ENCODE measurements at places on chromosomes 1 and 21.

DNA sequence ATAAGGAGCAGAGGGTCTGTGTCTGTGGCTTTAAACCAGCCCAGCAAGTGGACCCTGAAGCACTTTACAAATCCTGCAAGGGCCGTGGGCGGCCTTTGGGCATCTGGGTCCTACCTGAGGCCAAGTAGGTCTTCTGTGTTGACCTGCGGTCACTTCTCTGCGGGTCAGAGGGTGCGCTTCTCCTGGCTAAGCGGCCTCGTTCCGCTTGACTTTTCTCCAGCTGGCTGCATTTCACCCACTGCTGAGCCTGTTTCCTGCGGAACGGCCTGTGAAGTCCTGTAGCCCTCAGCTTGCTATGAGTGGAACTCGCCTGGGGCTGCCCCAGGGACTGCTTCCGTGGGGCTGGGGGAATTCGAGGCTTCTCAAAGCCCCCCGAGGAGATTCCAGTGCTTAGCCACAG, 43.3 kb downstream of the SLC37A1 start:
- DNase-seq: no peak

GRCh38 chr1:38455829-38456530, 403.6 kb downstream of the RRAGC start:
- DNase-seq: no peak

DNA sequence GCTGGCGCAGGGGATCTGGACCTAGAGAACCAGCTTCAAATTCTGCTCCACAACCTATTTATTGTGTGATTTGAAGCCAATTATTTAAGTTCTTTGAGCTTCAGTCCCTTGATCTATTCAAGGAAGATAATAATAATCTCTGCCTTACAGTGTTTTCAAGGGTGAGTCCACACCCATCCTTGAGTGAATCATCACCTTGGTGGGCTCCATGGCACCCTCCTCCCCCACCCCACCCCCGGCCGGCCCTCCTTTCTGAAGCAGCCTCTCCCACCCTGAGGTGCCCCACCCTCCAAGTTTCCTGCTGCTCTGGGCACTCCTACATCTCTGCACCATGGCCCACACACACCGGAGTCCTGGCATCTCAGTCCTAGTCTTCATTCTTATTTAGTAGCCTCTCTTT, 38.3 kb downstream of the TCP10L start:
- DNase-seq: no peak

DNA sequence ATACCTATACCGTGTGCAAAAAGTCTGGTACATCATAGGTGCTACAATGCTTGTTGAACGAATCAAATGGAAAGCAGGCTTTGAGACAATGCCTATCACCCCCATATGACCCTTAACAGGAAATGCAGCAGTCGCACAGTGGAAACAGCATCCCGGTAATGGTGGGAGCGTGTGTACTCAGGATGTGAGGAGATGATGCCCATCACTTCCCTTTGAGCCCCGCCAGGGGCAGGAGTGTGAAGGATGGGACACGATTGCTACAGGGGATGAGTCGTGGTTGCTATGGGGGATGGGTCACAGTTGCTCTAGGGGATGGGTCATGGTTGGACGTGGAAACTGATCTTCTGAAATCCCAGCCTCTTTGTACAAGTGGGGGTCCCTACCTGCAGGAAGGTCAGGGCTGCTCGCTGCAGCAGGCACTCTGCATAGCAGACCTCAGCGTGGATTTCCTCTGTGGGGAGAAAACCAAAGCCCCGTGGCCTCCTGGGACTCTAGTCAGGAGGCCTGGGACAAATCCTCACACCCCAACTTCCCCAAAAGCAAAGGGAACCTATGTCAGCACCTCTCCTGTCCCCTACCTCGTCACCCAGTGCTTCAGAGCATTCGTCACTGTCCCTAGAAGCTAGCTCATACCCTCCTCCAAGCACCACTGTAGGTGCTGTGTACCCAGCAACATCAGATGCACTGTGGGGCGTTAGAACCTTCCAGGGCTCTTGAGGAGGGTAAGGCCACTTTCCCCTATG, 19.3 kb downstream of the TTC39A start:
- DNase-seq: no peak

DNA sequence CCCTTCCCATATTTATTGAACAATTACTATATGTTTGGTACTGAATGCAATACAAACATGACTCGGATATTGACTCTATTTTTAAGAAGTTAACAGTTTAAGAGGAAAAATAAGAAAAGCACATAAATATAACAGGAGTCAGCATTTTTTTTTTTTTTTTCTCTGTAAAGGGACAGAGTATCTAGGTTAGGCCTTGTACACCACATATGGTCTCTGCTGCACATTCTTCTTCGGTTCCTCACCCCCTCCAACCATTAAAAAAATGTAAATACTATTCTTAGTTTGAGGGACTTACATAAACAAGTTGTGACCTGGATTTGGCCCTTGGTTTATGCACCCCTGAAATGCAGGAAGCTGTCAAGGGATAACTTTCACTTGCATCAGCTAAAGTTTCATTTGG, 40.4 kb downstream of the PHC2 start:
- DNase-seq: no peak

GRCh38 chr1:164716992-164717703, 158.2 kb downstream of the PBX1 start:
- no peak for DNase-seq

GRCh38 chr1:66275601-66276023, 258.3 kb upstream of the SGIP1 start:
- DNase-seq: peak; percentile 75

GRCh38 chr1:206010060-206010459, 6.9 kb upstream of the RAB7B start:
- no peak for DNase-seq

DNA sequence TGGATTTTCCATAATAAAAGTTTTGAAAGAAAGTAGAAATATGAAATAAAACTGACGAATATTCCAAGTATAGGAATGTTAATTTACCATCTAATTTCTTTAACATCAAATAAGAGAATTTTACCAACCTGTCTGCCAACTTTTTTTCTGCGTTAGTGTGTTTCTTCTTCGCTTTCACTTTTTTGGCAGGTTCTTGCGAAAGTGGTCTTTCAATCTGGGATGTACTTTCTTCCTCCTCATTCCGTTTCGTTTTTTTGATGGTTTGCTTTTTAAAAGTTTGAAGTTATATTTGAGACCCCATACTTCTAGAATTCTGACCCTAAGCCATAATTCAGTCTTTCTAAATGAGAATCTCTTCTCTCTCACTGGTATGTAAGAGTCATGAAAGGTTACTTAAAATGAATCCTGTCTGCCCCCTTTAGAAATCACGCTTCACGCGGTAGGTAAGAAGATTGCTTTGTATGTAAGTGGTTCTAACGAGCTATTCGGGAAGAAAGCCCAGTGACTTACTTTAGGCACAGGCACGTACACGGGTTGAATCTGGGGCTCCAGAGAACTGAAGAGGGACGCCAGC, 580 bp downstream of the RBM34 start:
- no peak for DNase-seq

DNA sequence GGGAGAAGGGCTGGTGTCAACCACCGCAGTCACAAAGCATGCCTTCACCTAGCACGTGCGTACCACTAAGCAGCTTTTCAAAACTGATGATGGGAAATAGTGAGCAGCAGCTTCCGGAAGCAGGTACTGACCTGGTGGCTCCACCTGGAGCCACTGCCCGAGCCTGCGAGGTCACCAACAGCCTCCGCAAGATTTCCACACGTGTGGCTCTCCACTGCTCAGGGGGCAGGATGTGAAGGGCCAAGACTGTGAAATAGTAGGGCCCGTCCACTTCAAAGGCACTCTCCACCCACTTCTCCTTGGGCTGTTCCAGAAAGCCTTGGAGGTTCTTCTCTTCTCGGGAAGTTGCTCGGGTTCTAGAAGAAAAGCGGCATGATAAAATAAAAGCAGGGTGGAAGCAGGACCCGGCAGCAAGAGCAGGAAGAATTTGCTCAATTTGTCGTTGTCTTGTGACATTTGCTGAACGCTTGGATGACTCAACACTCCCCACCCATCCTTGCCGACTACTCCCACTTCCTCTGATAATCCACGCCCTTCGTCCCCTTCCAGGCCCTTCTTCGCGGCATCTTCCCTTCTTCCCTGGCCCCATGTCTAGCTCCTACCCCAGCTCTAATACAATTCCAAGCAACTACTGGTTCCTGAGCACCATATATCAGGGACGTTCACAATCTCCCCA, 124.9 kb upstream of the IFFO2 start:
- DNase-seq: no peak

DNA sequence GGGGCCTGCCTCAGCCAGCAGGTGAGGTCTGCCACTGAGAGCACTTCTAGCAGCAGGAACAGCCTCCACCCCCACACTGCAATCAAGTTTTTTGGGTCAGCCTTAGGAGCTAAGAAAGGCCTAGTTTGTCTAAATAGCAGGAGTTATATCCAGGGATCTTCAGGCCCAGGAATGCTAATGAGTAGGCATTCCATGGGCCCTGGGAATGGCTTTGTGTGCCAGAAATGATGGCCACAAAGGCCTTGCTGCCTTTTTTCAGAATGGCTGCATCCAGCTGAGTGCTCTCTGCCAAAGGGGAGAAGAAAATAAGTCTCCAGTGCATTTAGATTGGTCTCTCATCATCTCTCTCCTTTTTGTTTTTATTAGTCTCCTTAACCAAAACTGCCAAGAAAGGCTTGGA, 2.8 kb downstream of the MRTO4 start:
- DNase-seq: peak; percentile 11

DNA sequence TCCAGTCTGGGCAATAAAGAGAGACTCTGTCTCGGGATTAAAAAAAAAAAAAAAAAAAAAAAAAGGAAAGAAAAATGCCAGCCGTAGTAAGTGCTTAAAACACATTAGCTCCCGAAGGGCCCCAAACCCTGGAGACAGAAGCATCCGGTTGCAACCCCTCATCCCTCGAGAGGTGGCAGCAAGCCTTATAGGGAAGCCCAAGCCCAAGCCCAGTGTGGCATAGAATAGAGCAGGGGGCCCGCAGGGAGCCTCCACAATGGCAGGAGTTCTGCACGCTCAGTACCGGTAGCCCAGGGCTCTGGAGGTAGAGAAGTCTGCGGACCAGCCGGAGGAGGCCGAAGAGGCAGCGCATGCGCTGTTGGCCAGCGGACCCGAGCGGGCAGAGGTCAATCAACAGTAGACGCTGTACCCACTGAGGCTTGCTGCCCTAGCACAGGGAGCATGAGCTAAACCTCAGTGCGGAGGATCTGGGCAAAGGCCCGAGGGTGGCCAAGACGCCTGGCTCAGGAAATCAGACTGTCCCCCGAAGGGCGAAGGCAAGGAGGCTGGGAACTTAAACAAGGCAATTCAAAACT, 34.1 kb upstream of the C1orf198 start:
- no peak for DNase-seq

GRCh38 chr1:163426505-163427251, 104.9 kb downstream of the NUF2 start:
- DNase-seq: no peak

GRCh38 chr1:51504806-51505525, 14.1 kb downstream of the EPS15 start:
- DNase-seq: no peak

- no peak for DNase-seq
Observed at GRCh38 chr1:17359808-17360207, 12.2 kb upstream of the PADI6 start.

DNA sequence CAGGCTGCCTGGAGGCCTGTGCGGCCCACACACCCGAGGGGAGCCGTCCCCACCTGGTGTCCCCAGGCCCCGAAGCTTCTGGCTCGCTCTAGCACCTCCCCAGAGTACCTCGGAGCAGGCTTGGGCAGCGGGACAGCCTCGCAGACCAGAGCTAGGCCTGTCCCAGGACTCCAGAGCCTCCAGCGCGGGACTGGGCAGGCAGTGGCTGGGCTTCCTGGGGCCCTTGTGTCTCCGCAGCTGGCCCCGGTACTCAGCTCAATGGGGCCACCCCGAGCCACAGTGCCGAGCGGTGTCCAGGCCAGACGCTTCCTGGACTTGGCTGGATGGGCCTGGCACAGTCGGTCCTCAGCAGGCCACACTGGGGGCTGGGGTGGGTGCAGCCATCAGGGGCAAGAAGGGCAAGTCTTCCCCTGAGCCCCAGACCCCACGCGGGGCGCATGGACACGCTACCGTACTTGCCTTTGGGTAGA, 4.9 kb downstream of the SCNN1D start:
- DNase-seq: no peak

GRCh38 chr21:21973806-21974205, 975.6 kb downstream of the NCAM2 start:
- DNase-seq: no peak

- no peak for DNase-seq
Observed at GRCh38 chr1:192252776-192253175, 64.0 kb upstream of the RGS21 start.

GRCh38 chr1:237003516-237003915, 725 bp downstream of the MT1HL1 start:
- no peak for DNase-seq

GRCh38 chr1:177753655-177754054, 216.2 kb downstream of the SEC16B start:
- peak; percentile 50 for DNase-seq

GRCh38 chr1:63454269-63454668, 68.8 kb downstream of the ITGB3BP start:
- no peak for DNase-seq

- DNase-seq: no peak
Observed at GRCh38 chr1:221762121-221762520, 20.2 kb upstream of the DUSP10 start.

GRCh38 chr1:22611530-22611947, 24.9 kb upstream of the C1QA start:
- no peak for DNase-seq

DNA sequence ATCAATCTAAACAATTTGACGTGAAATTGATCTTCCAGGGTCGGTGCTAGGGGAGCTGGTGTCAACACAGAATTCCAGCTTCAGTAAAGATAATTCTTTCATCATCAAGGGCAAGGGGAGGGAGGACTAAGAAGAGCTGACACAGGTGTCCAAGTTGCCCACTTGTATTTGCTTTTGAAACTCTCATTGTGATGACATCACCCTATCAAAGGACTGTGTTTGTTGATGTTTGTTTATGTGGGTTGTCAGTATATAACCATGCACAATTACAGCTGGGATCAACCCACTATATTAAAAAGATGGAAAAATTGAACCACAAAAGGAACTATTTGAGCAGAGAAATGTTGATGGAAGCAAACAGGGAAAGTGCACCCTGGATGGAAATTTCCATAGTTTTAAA, 48.8 kb downstream of the ZC3H11B start:
- no peak for DNase-seq

- no peak for DNase-seq
Observed at GRCh38 chr1:95553595-95553994, 319.6 kb downstream of the RWDD3 start.

DNA sequence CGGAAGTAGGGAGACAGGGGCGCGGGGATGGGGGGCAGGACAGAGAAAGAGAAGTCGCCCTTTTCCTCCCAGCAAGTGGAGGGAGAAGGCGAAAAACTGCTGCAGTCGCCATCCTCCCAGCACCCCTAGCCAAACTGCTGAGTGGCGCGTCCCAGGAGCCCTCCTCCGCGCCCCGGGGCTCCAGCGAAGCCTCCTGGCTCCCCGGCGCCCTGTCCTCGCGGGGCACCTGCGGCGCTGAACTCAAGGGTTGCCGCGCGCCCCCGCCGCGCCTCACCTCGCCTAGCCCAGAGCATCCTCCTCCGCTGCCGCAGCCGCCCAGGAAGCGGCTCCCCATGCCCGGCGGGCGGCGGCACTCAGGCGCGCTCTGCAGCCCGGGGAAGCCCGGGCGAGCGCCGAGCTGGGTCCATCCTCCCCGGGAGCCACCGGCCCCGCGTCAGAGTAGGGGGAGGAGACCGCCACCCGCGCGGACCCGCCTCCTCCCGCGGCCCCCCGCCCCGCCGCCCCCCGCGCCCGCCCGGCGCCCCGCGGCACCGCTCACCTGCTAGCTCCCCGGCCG, at the start of gene DAB1:
Gene DAB1, minus strand, starts transcription at position 405 of the 556 bp plus-strand sequence. CDS start 133,030 bp downstream, outside the sequence.
- no peak for DNase-seq

Data from midbrain (tissue), 1 donor.